ENCODE measurements at places on chromosomes 5 and 9.
A peak's percentile ranks its signal among the peaks of the same experiment; 100 is the strongest.

- DNase-seq = no peak
Measured at GRCh38 chr5:15492545-15492944, 7.4 kb upstream of the FBXL7 start.

DNA sequence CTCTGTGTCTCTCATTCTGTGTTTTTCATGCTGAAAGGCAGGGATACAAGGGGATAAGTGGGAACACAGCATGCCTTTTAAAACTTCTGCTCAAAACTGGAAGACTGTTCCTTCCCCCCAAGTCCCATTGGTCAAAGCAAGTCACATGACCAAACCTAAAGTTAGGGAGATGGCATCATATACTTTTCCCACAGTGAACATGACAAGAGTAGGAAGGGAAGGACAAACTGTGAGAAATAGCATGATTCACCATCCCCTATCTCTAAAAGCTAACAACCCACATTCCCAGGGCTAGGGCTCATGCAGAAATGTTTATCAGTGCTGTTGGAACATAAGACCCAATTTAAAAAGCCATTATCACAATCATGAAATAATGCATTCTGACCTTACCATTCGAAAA, 24.2 kb upstream of the SHISAL2B start:
- no peak for DNase-seq

DNA sequence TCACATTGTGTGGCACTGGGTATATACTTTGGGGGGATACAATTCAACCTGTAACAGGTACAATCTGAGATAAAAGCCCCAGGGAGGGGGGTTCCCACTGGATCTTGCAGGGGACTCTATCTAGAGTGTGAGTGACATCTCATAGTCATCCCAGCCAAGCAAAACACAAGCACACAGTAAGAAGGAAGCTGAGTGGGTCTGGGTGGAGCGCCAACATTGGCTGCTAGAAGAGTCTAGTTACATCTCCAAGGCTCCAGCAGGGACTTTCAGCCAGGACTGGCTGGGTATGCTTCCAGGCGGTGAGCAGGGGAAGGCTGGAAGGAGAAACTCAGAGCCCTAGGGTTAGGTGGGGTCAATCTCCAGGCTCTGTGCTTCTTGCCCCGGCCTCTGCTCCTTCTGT, 53.0 kb downstream of the IL31RA start:
- no peak for DNase-seq

DNA sequence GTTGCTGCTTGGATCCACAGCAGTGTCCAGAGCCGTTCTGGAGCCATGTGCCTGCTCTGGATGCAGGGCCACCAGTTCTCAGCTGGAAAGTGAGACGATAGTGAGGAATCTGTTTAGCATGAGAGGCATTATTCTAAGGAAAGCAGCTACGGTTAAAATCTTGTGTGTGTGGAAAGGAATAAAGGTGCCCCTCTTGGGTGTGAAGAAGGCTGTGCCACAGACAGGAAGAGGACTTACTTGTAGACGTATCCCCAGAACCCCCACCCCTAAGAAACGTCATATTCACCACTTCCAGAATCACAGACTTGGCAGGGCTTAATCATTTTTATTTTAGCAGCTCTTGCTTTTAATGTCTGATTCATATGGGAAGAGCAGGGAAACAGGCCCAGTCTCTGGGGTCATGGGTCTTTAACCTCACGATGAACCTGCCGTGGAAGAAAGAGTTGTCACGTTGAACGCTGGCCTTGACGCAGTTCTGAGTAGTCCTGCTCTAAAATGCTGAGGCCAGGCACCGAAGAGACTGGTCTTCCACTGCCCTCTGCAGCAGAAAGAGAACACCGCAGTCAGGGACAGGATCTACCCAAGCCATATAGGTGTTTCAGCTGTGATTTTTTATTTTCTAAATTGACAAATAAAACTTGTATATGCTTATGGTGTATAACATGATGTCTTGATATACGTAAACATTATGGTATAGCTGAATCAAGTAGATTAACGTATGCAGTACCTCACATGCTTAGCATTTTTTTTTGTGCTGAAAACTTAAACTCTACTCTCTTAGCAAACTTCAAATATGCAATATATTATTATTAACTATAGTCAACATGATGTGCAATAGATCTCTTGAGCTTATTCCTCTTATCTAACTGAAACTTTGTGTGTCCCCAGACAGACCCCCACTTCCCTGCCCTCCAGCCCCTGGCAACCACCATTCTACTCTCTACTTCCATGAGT, 38.8 kb downstream of the CARTPT start:
- peak; percentile 47 for DNase-seq

DNA sequence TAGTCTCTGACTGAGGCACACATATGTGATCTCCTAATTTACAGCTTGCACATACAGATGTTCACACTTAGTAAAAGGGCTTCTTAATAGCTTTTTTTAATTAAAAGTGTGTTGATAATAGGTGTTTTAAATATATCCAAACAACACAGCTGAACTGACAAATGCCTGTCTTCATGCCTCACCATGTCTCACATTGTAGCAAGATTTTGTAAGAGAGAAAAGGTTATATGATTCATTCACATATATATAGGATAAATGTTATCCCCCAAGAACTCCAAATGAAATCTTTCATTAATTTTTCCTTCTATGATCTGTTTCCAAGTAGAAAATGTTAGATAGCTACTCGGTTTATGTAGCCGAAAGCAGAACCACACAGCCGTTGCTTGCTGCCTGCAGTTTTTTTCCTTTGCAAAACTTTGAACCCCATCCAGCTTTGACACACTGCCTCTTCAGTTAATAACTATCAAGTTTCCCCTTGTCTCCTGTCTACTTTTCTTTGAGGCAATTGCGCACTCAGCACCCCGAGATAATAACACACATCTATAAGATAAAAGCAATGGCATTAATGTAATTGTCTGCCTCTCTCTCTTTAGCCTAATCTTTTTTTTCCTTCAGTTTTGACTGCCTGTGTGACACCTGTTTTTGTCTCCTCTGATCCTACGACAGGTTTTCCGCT, 299.2 kb downstream of the BNC2 start:
- no peak for DNase-seq

DNA sequence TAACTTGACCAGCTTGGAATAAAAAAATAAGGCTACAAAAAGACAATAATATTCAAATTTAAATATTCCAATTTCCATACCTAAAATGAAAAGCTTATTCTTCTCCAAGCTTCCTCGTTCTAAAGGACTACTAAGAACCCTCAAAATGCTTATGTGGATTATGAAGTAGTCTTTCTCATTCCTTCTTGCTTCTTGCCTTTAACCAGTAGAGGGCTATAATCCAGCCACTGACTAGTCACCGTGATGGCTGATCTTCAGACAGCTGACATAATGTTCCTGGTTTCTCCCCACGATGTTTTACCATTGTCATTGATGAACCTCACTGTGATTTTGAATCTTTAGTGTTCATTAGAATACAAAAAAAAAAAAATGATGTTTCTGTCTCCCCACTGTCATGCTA, 515.3 kb downstream of the TLE1 start:
- no peak for DNase-seq

DNA sequence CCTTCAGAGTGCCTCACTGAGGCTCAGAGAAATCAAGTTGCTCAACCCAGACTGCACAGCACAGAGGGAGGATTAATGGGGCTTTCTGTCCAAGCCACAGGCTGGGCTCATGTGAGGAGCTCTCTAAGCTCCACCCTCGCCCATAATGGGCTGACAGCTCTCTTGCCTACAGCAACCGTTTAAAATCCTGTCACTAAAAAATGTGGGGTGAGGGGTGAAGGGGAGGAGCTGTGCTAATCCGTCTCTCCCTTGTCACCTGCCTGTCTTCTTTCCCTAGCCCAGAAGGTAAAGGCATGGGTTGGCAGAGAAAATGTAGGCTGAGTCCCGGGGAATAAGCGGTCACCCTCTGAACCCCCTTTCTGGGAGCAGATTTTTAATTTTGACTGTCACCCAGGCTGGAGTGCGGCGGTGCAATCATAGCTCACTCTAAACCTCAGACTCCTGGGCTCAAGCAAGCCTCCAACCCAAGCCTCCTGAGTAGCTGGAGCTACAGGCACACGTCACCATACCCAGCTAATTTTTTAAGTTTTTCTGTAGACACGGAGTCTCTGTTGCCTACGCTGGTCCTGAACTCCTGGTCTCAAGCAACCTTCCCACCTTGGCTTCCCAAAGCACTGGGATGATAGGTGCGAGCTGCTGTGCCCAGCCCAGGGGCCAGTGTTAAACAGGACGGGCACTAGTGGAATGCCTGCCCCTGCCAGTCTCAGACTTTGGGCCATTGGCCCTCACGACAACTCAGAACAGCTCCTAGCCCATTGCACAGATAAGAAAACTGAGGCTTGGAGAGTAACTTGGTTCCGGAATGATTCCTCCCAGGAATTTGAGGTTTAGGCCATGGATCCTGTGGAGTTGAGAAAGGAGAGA, 89.5 kb downstream of the LMX1B start:
- DNase-seq = no peak

- DNase-seq = no peak
Measured at GRCh38 chr9:19298436-19299000, 68.0 kb downstream of the DENND4C start.

DNA sequence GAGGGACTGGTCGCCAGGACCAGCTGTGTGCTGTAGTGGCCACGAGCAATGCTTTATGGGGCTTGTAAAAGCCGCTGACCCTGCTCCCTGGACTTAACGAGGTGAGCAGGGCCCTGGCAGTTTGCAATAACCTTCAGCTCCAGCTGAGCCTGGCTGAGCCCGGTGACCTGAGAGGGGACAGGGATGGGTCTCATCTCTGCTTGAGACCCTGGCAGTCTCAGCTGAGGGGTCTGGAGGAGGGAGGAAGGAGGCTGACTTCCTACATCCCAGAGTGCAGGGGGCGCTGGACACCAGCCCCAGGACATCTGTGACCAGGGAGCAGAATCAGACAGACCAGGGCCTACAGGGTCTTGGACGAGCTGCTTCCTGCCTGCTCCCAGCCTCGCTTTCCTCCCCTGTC, 277.5 kb upstream of the MVB12B start:
- DNase-seq = no peak

GRCh38 chr5:168165221-168165914, 126.1 kb upstream of the WWC1 start:
- no peak for DNase-seq

GRCh38 chr5:3365501-3366215, 230.0 kb upstream of the IRX1 start:
- DNase-seq = no peak
